ENCODE measurements at places on chromosomes 3 and 15.

DNA sequence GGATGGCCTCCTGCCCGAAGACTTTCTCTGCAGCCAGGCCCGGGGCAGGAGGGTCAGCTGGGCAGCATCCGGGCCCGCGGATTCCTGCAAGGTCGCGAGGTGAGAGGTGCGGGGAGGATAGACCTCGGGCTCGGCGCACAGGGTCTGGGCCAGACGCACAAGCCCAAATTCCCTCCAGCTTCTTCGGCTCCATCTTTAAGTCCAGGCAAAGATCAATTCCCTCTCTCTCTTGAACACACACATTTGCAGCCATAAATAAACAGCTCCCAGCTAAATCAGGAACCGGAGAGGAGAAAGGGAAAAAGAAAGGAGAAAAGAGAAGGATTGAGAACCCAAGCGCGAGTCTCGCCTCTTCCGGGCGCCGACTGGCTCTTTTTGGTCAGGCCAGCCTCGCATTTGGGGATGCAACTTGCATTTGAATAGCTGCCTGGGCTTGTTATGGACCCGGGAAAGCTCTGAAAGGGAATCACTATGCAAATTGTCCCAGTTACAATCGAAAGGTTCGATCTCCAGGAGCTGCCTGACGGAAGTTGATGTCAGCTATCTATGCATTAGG lies 14.5 kb upstream of the ONECUT1 start:
- no peak for DNase-seq

DNA sequence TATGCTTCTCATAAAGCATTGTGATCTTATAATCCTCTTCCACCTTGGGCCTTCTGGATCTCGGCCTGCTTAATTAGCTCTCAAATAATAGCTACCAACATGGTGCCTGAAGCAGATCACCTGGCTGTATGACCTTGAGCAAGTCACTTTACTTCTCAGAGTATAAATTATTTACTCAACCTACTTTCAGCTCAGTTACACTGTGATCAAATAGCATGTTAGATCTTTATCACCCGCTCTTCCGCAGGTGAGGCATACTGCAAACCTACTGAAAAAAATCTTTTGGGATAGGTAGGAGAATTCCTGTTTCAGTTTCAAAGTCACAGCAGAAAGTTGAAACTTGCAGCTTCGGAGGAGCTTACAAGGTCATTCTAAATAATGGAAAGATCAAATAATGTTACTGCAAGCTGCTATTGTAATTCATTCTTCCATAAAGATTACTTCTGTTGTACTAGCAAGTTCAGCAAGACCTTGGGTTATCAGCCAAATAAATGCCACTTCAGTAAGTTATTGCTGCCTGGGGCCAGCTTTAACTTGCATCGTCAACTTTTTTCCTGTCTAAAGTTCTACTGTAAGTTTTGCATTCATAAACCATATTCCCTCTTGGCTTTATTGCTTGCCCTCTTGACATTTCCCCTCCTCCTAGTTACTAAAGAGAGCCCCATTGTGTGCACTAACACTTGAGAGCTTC lies 268.4 kb upstream of the ATP11B start:
- DNase-seq: no peak

GRCh38 chr3:35307296-35307695 lies 332.0 kb upstream of the ARPP21 start:
- no peak for DNase-seq

GRCh38 chr3:181711325-181712135 lies at the start of gene SOX2:
TSS of gene SOX2 (plus strand) at chr3:181711925. CDS start at chr3:181712361, 436 bp downstream.
- no peak for DNase-seq

DNA sequence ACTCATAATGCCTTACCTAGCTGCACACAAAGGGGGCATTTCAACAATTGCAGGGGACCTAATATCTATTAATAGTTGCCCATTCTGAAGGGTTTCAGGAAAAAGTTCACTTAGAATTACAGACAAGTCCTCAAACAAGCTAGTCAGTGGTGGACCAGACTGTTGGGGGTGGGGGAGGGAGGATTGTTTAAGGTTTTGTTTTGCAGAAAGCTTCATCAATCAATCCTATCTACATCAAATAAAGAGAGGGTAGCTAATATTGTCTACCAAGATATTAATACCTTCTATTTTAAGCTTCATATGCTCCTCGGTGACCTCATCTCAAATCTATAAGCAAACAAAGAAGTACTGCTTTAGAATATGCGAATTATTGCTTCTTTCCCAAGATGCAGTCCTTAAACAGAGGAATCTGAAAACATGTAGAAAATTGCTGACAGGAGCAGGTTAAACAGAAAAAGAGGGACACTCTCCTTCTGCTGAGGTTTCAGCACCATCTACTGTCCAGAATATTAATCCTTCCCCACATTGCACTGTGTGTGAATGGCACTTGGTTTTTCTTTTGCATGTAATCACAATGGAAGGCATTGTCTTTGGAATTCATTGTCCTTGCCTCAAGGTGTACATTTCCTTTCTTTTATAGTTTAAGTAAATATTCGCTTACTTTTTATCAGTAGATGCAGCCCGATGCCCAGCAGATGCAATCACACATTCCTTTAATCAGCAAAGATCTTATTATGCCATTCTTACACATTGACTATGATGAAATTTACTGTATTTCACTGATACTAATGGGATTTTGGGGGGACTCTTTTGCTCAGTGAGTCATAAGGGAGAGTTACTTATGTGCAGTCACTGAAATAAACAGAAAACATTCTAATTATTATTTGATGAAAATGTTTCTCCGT lies 94.7 kb downstream of the IL5RA start:
- DNase-seq: no peak

DNA sequence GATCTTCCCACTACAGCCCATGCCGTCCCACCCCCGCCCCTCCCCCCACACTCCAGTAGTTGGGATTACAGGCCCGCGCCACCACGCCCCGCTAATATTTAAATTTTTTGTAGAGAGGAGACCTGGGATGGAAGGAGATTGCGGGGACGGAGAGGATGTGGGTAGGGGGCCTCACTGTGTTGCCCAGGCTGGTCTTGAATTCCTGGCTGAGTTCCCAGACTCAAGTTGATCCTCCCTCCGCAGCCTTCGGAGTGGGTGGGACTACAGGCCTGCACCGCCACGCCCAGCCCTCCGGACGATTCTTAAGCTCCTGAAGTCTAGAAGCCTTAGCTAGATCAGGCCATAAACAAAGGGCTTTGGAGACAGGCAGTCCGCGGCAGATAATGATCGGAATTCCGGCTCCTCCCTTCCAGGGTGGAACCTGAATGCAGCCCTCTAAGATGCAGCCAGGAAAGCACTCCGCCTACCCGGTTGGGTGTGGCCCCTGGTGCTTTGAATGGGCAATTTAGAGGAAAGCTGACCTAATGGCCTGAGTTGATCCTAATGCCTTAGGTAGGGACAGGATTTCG lies at the start of gene DPPA2:
Gene DPPA2, minus strand, starts transcription at position 356 of the 569 bp plus-strand sequence. CDS start 1,975 bp downstream, outside the sequence.
- DNase-seq: no peak

- peak; percentile 41 for DNase-seq
These were observed 200.7 kb upstream of the SEMA6D start for GRCh38 chr15:47516558-47516957.

GRCh38 chr3:188507244-188507720 lies 353.3 kb downstream of the LPP start:
- DNase-seq: peak; percentile 90

GRCh38 chr3:40307176-40307575 lies 2.3 kb upstream of the EIF1B start:
- no peak for DNase-seq

DNA sequence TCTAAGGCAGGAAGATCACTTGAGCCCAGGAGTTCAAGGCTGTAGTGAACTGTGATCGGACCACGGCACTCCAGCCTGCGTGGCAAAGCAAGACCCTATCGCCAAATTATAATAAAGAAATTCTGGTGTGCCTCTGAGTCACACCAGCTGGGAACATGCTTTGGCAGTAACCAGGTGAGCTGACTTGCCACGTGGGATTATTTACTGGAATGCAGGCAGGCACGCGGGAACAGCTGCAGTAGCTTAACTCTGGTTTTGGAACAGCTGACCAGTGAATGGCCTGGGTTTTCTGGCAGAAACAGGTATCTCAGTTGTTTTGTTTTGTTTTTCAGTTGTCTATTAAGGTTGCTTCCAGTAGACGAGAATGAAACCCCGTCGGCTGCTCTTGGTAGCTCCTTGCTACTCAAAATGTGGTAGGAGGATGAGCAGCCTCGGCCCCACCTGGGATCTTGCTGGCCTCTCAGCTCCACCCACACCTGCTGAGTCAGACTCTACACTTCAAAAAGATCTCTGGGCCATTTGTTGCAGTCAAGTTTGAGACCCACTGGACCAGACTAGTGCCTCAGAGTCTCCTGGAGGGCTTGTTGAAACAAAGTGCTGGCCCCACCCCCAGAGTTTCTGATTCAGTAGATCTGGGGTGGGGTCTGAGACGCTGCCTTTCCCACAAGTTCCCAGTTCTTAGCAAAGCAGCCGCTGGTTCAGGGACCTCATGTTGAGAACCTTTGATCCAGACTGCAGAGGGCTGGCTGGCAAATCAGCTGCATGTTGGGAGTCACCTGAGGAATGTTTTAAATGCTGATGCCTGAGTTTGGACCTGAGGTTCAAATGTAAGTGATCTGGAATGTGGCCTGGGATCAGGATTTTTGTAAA lies 26.6 kb downstream of the IDH2 start:
- DNase-seq: no peak

- DNase-seq: no peak
These were observed 35.0 kb downstream of the ST6GAL1 start for GRCh38 chr3:186965141-186965879.

- peak; percentile 66 for DNase-seq
These were observed 26.1 kb upstream of the CSPG4 start for GRCh38 chr15:75738647-75739325.

DNA sequence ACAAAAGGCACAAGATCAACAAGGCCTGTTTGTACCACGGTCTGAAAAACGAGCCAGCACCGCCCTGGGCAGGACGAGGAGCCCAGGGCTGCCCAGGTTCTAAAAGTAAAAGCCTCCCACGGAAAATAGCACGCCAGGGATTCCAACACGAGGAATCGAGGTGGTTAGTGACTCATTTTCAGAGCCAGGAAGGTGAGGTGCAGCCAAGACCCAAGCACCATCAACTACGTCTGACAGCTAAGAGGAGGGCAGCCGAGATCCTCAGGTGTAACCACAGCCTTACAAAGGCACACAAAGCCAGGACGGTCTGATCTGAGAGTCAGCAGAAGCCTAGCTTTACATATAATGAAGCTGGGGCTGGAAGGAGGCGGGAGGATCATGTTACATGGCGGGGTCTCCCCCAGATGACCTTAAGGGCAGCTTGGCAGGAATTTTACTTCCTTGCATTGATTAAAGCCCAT lies 52.5 kb downstream of the ATP10A start:
- DNase-seq: no peak

DNA sequence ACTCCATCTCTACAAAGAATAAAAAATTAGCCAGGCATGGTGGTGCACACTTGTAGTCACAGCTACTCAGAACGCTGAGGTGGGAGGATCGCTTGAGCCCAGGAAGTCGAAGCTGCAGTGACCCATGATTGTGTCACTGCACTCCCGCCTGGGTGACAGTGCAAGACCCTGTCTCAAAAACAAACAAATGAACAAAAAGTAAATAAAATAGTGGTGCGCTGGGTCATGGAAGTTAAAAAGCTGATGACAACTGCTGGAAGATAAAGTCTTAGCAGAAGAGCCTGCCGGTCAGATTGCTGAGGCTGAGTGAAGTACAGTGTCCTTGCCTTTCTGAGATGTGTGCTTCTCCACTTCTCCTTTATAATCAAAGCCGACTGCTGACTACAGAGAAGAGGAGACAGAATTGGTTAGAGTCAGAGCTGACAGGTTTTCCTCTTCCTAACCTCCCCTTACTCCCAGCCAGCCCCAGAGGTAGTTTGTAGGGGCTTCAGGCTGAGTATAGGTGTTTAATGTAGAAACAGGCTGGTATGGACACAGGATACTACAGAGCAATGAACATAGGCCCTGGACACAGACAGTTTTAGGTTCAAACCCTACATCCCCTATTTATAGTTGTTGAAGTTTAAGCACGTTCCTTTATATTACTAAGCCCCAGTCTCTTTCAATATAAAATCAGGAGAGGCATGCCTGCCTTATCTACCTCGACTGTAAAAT lies 17.9 kb downstream of the HCLS1 start:
- DNase-seq: no peak

- no peak for DNase-seq
These were observed 139.0 kb downstream of the MCTP2 start for GRCh38 chr15:94370206-94370935.
